ENCODE measurements at places on chromosomes 13 and 19.

GRCh38 chr19:3178973-3179738, 587 bp downstream of the S1PR4 start:
- DNase-seq: no peak

- DNase-seq: no peak
Observed at GRCh38 chr13:50991579-50992521, 82.3 kb downstream of the RNASEH2B start.

- DNase-seq: no peak
Observed at GRCh38 chr19:55285229-55285890, 1.6 kb downstream of the BRSK1 start.

DNA sequence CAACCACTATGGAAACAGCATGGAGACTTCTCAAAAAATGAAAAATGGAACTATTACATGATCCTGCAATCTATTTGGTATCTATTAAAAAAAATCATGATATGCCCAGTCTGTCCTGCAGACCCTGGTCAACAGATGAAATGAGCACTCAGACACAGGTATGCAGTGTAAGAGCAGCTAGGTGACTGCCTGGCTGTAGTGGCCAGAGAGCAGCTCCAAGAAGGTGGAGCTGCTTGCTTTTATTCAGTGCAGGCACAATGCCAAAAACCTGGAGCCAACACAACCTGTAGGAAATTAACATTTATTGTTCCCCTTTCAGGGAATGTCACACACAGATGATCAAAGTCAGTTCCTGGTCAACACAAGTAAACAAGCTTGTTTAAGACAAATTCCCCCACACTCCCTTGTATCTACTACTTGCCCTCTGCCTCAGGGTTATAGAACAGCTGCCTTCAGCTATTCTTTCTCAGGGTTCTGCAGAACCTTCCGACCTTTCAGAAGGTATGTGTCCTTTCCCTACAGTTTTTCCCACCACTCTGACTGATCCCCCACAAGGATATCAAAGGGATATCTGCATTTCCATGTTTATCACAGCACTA, 933.7 kb upstream of the SLITRK5 start:
- no peak for DNase-seq

DNA sequence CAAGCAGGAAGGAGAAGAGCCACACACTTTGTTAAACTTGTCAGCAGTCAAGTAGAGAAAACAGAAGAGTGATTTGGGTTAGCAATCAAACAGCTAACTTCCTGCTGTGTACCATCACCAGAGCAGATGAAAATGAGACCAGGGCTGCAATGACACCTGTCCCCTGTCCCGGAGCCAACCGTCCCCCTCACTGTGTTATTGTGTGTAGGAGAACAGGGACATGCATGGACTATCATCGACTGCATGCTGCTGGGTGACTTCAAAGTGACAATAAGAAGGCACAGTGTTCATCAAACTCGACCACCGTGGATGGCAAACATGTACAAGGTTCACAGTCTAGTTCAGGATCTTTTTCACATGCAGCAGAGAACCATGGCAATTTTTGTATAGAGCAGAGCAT, 94.0 kb upstream of the SLC15A1 start:
- no peak for DNase-seq

DNA sequence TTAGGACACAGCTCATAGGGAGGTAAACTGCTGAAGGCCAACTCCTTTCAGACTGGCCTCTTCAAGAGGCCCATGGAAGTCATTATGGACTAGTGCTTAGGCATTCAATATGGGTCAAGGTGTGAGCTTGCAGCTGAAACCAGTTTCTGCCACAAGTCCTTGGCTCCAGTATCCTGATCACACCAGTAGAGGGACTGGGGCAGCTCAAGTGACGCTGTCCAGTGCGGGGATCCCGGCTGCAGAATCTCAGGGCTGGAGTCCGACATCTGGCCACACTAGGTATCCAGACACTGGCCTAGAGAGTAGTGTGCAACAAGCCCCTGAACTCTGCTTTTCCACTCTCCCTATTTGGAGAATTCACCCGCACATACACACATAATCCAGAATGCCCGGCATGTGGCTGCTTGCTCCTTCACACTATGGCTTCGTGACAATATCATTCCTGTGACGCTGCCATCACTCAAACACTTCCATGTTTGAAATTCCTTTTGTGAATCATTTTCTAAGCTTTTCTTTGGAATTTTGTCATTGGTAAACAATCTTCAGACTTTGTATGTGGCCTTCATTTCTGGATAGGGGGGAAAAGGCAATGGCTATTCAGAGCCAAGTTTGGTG, 425.1 kb downstream of the EFNB2 start:
- DNase-seq: no peak

DNA sequence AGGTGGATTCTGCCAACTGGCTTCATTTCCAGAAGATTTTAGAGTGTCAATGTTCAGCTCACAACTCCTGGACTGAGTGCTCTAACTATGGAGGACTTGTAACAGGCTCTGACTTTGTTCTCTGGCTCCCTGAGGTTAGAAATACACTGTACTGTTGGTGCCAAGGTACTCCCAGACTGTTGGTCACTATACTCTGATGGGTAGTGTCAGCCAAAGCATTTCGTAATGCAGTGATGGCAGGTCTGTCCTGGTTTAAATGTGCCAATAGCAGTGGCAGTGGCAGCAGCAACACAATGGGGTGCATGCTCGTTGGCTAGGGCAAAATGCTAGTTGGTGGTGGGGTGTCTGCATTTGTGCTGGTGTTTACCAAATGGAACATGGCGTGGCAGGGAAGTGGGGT, 472.2 kb downstream of the TDRD3 start:
- no peak for DNase-seq

- DNase-seq: no peak
Observed at GRCh38 chr13:99205621-99206220, 5.1 kb downstream of the UBAC2 start.

- DNase-seq: no peak
Observed at GRCh38 chr13:59801107-59801880, 362.4 kb downstream of the DIAPH3 start.

- no peak for DNase-seq
Observed at GRCh38 chr19:52695996-52696395, 38.8 kb downstream of the ZNF611 start.

DNA sequence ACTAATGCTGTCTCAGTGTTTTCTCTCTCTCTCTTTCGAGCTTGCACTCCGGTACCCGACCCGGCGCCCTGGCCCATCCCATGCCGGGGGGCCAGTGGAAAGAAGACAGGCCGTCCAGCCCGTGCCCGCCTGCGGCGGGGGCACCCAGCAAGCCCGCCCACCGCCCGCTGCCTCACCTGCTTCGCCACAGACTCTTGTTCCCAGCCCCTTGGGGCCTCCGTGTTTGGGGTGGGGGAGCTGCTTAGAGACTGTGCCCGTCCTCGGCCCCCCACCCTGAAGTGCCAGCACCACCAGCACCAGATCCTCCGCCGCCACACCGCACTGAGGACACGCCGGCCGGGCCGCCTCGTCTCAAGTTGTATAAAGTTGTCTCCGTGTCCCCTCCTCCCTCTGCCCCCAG, 2.4 kb downstream of the LENG9 start:
- DNase-seq: no peak

DNA sequence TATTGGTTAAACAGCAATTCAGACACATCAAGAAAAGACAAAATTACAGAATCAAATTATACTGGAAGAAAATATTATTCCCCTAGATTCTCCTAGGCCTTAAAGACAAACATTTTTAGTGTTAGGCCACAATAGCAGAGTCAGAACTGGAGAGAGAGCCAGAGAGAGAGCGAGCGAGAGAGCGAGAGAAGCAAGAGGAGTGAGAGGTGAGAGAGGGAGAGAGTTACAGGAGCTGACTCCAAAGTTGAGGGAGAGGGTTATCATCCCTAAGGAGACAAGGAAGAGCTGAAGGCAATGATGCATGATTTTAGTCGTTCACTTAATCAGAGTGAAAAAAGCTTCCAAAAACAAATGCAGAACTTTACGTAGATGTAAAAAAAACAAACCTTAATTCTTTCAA, 20.2 kb upstream of the ZNF227 start:
- DNase-seq: no peak

DNA sequence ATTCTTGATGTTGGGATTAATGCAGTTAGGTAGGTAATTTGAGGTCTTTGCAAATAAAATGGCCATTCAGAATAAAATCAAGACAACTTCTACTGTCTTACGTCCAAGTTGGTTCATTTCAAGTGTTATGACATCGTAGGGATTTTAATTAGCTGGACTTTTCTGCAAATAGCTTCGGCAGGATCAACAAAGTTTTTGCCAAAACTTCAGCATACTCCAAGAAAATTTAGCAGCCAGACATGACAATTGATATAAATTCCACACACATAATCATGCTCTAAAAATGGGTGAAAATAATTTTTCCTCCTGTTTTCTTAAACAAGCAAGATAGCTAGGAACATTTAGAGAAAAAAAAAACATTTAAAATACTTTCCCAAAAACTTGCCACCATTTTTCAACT, 158.8 kb downstream of the RGCC start:
- no peak for DNase-seq

GRCh38 chr13:73304442-73304841, 245.6 kb downstream of the KLF5 start:
- DNase-seq: no peak

GRCh38 chr13:98822225-98822606, 69.7 kb upstream of the SLC15A1 start:
- DNase-seq: no peak

DNA sequence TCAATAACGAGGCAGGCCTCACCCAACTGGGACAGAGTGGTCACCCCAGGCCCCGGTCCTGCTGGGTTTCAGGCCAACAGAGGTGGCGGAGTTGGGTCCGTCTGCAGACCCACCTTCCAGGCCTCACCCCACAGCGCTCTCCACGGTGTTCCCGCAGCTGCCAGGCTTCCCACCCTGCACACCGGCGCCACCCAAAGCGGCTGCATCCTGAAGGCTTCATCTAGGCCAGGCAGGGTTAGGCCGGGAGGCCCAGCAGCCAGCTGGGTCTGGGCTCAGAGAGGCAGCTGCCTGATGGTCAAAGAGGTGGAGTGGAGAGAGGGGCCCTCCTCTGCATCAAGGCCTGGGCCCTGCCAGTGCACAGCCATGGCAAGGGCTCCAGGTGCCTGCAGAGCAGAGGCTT, 44.1 kb downstream of the EPSTI1 start:
- DNase-seq: no peak

DNA sequence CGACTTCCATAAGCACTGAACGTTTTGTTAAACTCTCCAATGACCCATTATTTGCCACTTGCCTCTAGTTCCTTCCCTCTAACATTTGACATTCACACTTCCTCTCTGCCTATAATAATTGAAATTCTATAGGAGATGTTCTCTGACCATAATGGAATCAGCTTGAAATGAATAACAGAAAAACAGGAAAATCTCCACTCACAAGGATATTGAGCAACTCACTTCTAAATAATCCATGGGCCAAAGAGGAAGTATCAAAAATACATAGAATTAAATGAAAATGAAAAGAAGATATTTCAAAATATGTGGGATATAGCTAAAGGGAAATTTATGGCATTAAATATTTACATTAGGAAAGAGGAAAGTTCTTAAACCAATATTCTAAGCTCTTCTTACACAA, 3.4 kb upstream of the FCGBP start:
- DNase-seq: no peak

DNA sequence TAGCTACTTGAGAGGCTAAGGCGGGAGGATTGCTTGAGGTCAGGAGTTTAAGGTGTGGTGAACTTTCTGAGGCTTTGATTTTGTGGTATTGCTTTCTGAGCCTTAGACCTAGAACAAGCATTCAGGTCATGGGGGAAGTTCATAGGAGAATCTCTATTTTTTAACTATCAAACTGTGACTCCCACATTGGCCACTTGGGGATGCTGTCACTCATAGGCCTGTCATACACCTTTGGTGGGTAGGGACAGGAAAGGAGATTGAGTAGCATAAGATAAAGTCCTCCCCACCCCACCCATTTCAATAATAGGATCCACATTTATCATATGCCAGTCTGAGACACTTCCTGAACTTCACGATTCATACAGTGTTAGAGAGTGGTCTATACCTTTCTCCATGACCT, 41.9 kb upstream of the PSG2 start:
- DNase-seq: no peak

DNA sequence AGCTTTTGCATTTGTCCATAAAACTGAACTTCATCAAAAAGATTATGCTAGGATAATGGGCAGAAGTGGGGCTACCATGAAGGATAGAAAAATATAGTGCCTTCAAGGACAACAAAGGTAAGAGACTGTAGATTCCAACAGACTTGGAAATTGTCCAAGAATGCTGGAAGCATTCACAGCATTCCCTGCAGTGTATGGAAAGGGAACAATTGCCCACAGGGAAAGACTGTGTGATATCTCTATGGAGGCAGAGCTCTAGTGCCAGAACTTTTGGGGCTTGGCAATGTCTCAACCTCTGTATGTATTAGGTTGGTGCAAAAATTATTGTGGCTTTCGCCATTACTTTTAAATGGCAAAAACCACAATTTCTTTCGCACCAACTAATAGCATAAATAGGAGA, 1598.8 kb upstream of the MIR17HG start:
- no peak for DNase-seq

DNA sequence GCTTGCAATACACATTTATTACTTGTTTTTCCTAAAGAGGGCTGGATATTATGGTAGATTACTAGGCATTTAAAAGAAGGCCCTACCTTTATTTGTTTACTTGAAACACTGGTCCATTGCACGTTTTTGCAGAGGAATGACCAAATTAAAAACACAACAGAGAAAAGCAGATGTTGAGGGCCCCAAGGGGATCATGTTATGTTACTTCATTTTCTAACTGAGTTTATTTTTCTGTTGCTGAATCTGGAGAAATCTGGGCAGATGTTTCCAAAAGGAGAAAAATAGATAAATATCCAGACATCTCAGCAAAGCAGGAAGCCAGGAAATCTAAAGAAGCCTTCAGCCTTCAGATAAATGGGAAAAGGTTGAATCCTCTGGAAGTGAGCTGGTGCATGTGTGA, 353.0 kb downstream of the NDFIP2 start:
- no peak for DNase-seq

GRCh38 chr13:29361716-29362115, 233.8 kb downstream of the SLC7A1 start:
- DNase-seq: no peak

DNA sequence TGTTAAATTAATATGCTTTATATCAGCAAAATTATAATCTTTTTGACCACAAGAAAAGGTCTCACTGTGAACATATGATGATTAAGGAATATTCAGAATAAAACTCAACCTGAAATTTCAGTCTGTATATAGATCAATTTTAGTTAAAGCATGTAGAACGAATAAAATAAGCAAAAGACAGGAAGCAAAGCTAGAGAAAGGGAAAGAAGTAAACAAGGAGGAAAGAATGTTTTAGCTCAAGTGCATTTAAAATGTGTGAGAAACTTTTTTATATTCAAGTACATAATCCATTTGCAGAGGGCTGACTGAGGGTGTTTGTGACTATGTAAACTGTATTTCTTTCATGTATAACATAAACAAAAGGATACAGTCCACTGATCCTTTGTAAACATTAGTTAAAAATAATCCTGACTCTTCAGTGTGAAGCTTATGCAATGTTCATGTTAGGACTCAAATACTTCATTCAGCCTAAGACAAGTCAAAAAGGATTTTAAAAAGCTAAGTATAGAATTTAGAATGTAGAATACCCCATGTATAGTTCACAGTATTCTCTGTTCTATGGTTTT, 472.1 kb downstream of the DIAPH3 start:
- DNase-seq: no peak

GRCh38 chr13:46871557-46871956, 25.3 kb downstream of the HTR2A start:
- no peak for DNase-seq
